T-helper 1 cell (primary cell): ENCODE measurements at places on chromosomes 4 and X.

GRCh38 chr4:183430317-183430993 is 14.0 kb upstream of the CDKN2AIP start:
- peak; percentile 24 for DNase-seq

DNA sequence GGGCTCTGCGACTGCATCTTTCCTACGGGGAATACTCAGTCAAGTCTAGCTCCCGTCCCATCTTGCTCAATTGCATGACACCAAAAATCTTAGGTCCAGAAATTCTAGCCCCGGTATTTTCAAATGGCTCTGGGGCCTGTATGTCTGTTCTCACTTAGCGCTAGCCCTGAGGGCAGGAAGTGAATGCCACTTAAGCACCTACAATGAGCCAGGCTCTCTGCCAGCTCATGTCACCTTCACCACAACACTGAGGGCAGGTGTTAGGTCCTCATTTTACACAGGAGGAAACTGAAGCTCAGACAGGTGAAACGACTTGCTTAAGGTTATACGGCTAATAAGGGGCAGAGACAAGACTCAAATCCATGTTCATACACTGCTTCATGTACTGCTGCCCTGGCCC is 282.8 kb downstream of the PPP1R2C start:
- no peak for DNase-seq

GRCh38 chrX:129693354-129693753 is 38.6 kb upstream of the APLN start:
- no peak for DNase-seq

GRCh38 chr4:178427663-178428062 is 985.4 kb upstream of the AGA start:
- DNase-seq, result no peak

GRCh38 chr4:171142639-171143038 is 670.6 kb upstream of the GALNTL6 start:
- no peak for DNase-seq

DNA sequence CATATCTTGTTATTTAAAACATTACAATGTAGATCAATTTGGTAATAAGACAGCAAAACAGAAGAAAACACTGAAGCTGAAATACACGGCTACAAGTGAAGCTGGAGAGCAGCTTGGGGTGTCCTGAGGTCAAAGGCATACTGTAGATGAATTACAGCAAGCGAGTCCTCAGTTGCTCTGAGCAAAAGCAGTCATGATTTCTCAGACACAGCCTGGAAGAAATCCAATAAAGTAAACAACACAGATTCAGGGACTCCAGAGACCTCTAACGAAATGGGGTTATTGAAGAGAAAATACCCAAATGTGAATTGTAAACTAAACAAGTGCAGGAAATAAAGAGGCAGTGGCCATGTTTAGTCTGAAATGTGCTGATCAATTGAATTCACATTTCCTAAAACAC is 324.4 kb downstream of the CAMK2D start:
- no peak for DNase-seq

DNA sequence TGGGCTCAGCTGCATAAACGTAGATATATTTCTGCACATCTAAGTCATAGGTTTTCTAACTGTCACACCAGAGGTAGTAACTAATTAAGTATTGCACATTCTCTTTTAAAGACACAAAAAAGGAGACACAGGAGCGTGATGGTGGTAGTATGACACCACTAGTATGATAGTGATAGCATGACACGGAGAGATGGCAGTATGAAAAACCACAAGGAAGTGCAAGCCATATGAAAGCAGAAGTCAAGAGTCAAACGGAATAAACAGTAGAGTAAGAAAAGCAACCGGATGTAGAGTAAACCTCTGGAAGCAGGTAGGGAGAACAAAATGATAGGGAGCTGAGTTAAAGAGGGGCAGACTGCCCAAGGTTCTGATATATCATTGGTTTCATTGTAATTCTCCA is 382.2 kb upstream of the INTU start:
- no peak for DNase-seq

GRCh38 chr4:624705-625590 is at the start of gene PDE6B:
TSS of gene PDE6B (plus strand) at chr4:625573. CDS start at chr4:625627, 54 bp downstream.
- DNase-seq, result no peak

GRCh38 chr4:156779042-156779441 is 192.6 kb downstream of the PDGFC start:
- DNase-seq, result no peak

GRCh38 chrX:54358424-54359211 is 772 bp upstream of the WNK3 start:
- DNase-seq, result no peak

DNA sequence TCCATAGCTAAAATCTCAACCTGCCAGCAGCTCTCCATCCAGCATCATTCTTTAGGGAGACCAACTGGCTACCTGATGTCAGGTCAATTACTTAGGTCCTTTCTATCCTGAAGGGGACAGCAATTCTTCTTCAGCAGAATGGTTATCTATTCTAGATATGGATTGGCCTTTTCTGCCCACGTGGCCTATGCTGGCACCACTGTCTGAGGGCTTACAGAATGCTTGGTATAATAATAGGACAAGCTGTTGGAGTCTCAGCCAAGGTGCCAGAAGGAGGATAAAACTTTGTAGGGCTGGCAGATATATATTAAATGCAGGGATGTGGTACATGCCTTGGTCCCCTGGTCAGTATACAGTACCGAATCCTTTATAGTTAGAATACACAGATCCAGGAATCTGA is 89.8 kb upstream of the C1GALT1C1 start:
- DNase-seq, result no peak

DNA sequence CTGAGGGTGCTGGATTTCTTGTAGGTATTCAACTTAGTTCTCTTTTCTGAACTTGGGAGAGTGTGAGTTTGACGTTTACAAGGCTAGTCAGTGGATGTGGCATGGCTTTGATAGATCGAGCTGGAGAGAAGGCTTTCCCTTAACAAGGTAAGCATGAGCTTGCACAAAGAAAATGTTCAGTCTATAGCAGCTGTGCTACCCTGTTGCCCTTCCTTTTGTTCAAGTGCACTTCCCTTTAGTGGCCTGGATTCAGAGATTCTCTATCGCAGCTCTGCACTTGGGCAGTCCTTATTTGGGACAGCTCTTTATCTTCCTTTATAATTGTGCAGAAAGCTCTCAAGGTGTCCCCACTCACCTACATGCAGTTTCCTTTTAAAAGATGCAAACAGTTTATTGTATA is 198.0 kb downstream of the ARHGAP24 start:
- no peak for DNase-seq

- DNase-seq, result no peak
Observed at GRCh38 chr4:43316813-43317212, 424.3 kb downstream of the GRXCR1 start.

DNA sequence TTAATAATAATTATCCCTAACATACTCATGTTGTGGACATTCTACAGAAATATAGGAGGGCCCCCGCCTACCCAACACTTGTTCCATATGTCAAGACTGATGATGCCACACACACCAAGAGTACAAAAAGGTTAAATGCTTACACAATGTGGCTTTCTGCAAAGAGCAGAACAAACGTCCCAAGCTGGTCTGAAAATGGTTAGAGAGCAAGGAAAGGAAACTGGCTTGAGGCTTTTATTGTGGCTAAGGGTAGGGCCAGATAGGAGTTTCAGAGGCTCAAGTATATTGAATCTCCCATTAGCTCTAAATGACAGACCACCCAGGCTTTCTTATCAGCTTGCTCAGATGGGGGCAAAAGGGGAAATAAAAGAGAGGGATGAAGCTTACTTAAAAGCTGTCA is 134.1 kb upstream of the C1QTNF7 start:
- no peak for DNase-seq

- no peak for DNase-seq
Observed at GRCh38 chrX:96997196-96997595, 113.5 kb downstream of the RPA4 start.

- DNase-seq, result no peak
Observed at GRCh38 chrX:155031657-155032056, 5.0 kb downstream of the FUNDC2 start.

DNA sequence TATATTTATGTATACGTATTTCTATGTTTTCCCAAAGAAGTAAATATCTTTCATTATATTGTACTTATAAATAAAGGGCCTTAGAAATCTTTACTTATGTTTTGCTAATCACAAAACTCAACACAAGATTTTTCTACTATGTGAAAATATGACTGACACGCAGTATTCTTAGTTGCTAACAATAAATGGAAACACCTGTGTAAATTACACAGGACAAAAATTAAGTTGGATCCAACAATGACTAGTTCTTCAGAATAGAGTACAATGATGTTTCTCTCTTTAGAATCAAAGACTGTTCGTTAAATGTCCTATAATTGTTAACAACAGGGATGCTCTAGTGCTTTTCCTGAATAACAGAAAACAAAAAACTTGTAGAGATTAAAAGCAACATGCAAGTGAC is 96.1 kb downstream of the PPP3CA start:
- no peak for DNase-seq

DNA sequence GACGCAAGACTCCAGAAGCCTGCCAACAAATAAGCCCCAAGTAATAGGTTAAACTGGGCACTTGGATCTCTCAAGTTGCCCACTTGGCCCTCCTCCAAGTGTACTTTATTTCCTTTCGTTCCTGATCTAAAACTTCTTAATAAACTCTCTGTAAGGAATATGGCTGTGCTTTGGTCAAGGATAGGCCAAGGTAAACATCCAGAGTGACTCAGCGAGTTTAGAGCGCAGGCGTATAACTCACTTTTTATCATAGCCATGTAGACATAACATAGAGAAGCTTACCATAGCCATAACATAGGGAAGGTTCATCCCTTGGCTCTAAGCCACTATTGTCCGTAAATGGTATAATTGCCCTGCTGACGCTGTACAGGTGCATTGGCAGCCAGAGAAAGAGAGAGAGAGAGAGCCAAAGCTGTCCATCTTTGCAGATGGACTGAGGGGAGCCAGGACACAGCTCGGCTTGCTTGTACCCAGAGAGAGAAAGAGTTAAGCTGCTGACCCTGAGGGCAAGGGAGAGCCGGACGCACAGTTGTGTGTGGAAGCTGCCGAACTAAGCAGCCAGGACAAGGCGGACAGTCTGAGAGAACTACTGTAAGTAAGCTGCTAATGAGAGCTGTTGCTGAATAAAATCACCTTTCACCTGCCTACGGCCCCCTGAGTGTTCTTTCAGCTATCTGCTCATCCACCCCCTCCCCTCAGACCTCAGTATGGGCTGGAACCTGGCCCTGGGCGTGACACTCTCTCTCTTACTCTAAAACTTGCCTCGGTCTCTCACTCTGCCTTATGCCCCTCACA is 1.8 kb downstream of the TLR1 start:
- DNase-seq, result no peak

- DNase-seq, result no peak
Observed at GRCh38 chr4:24922416-24922815, 9.6 kb upstream of the CCDC149 start.

- DNase-seq, result no peak
Observed at GRCh38 chr4:147535124-147535523, 54.2 kb downstream of the EDNRA start.

DNA sequence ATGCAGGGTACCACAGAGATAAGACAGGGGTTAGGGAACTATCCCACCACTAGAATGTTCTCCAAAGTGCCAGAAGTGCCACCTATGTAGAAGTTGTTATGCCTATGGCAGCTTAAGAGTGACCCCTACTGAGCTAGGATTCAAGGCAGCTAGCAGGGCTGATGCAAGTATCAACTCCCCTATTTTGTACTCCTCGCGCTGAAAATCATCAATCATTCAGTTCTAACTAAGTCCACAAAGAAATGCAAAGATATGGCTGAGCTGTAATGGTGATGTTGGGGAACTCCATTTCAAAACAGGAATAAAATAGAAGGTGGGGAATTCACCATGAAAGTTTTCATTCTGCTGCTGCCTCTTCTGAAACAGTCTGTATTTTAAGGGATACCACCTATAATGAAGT is 13.8 kb downstream of the ACSL4 start:
- no peak for DNase-seq

DNA sequence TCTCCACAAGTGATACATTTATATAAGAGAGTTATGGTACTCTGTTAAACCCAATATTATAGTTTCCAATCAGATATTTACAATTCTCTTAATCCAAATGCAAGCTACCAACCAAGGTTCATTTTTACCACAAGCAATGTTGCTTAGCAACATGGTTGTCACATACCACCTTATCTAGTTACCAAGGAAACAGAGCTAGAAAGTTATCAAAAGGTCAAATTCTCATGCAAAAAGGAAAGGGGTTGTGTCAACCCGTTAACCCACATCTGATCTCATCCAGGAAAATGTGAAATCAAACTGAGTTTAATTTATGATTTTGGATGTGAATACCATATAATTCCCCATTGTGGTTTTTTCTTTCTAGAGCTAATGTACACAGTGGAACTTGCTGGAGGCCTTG is 274.1 kb upstream of the MAGEB2 start:
- no peak for DNase-seq

DNA sequence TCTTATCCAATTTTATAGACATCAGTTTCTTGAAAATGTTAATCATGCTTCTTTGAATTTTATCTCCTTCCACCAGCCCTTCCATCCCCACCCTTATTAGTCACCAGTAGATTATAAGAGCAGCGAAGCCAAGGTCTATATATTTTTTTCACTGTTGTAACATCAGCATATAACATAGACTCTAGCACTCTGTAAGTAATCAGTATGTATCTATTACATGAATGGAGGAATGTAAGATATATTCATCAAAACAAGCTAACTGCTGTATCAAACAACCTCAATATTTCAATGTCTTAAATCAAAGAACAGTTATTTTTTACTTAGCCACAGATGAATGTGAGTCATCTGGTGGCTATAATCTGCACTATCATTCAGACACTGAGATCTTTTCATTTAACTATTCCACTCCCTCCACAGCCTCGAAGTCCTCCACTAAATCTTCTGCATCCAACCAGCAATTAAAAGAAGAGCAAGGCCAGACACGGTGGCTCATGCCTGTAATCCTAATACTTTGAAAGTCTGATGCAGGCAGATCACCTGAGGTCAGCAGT is 178.9 kb downstream of the CENPC start:
- DNase-seq, result no peak

DNA sequence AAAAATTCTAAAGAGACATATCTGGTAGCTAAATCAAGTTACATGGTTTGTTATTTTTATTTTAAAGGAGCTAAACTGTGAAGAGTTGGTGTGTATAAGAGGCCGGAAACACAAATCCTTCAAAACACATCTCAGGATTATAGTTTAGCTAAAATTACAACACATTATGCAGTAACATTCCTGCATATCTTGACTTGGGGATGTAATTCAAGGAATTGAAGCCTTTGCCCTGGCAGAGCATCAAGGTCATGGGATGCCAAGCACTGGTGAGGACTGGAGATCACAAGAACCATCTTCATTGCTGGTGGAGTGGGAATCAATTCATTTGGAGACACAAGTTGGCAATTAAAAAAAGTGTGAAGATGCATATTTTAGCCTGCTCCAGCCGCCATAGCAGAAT is 86.8 kb upstream of the LSM6 start:
- no peak for DNase-seq

GRCh38 chr4:6128221-6128850 is 72.0 kb downstream of the JAKMIP1 start:
- DNase-seq, result no peak

- DNase-seq, result no peak
Observed at GRCh38 chr4:155772459-155773195, 13.8 kb downstream of the GUCY1B1 start.

GRCh38 chrX:57044245-57044644 is 48.9 kb upstream of the SPIN3 start:
- DNase-seq, result no peak

GRCh38 chr4:153204247-153204671 is at the start of gene TRIM2:
TSS of gene TRIM2 (plus strand) at chr4:153204443. CDS start at chr4:153204531, 88 bp downstream.
- no peak for DNase-seq
